ENCODE measurements at places on chromosomes 5 and 9. TPM values are rescaled to one million over a fixed set of nuclear protein-coding genes. Genes with fewer than 3 reads are reported as not detected.
A peak's percentile ranks its signal among the peaks of the same experiment; 100 is the strongest.

- DNase-seq = no peak
Measured at GRCh38 chr9:121830441-121831140, 179.2 kb downstream of the DAB2IP start.

DNA sequence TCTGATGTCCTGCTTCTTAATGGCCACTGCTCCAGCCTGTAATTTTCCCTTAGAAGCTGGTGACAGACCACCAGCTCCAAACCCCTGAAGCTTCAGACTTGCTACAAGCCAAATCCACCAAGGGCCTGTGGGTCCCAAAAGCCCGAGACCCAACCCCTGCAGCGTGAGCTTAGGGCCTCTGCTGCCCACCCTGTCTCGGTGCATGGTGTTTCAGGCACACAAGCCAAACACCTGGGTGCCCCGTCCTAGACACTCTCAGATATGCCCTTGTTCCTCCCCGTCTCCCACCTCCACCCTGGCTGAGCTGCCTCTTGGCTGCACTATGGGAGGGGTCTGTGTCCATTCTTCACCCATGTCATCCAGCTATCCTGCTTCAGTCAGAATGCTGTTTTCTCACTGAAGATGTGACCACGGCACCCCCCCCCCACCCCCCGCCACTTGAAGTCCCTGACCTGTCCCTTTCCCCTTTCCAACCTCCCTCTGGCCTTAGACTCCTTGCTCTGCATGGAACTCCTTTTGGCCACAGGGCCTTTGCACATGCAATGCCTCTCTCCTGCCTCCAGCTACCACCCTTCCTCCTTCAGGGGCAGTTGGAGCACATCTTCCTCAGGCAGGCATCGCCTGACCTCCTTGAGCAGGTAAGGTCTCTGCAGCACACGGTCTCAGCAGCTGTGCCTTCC, 55.8 kb downstream of the ZNF354C start:
- no peak for DNase-seq

The IL13 gene
- polyA plus RNA-seq = 0.06 TPM

The SLC28A3 gene
- not detected for polyA plus RNA-seq

DNA sequence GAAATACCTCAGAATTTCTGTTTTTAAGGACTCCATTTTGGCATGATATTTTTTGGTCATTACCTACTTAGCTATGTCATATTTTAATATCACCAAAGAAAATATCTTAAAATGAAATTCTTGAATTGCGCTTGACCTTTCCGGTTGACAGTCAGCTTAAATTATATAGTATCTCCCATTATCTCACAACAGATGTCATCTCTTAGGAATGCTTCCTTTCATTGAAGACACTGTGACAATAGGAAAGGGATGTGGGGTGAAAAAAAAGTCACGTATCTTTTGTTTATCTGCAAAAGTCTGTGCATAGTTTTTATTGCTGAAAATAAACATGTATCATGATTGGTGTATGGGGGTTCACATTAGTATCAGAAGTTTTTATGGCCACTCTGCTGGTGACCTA, 105.8 kb downstream of the INVS start:
- DNase-seq = no peak

GRCh38 chr9:91943478-91944470, 6.3 kb downstream of the ROR2 start:
- no peak for DNase-seq

DNA sequence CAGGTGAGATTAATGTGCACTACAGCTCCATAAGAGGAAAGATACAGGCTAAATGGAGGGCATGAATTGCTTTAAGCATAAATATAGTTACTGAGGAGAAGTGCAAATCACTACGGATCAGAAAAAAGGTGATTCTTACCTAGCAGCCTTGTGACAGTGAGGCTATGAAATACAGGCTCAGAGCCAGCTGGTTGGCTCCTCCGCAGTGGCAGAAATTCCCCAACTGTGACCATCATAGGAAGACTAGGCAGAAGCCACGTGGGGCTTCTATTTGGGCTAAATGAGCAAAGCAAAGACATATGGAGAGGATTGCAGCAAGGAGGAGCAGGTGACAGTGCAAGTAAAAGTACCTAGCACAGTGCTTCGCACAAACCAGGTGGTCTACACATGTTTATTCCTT, 40.5 kb downstream of the CDO1 start:
- no peak for DNase-seq

DNA sequence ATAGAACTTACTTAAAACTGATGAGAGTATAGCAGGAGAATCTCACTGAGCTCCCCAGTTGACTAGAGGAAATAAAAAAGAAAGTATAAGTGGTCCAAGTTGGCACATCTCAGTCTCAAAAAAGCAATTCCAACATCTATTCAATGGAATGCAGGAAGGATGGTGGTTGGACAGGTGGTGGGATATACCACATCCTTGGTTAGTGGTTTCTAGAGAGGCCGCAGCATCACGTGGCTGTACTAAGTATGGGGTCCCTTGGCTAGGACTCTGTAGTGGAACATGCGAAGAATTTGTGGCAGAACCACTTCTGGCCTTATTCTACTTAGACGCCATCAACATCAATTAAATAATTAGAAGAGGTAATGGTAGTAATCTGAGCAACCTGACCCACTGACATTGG, 232.4 kb downstream of the SAXO1 start:
- no peak for DNase-seq

The ADAMTS13 gene
- 1.8 TPM for polyA plus RNA-seq

The SOWAHA gene
- polyA plus RNA-seq = not detected

DNA sequence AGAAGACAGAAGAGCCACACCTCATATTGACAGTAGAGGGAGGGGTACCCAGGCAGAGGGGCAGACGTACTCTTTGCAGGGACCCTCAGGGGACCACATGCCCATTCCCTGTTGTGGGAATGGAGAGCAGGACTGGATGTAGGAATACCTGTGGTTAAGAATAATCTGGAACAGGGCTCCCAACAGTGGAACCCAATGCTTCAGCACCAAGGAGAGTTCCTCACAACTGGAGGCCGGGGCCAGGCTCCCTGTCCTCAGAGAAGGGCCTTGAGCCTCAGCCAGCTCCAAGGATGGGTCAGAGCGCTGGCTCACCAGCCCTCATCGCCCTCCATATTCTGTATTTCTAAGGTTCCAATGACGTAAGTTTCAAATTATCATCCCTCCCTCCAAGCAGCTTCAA, 7.4 kb upstream of the SHC3 start:
- DNase-seq = no peak

- DNase-seq = no peak
Measured at GRCh38 chr9:96490534-96491078, 40.6 kb downstream of the HABP4 start.

- DNase-seq = no peak
Measured at GRCh38 chr5:67366691-67367395, 170.2 kb upstream of the CD180 start.

DNA sequence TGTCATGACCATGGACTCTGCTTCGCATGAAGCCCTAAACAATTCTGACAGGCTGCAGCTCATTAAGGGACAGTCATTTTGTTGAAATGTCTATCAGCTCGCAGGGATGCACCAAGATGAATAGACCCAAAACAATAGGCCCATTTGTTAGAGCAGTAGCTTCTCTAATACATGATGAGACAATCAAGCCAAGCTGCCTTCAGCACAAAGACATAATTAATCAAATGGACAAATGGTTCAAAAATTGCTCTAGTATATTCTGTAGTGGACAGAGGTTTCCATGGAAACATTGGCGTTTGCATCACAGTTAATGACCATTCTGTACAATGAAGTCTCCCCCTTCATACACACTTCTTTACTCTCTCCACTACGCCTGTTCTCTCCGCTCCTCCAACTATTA, 274.6 kb downstream of the ANXA1 start:
- DNase-seq = no peak

The ADAMTSL1 gene
- 15.0 TPM for polyA plus RNA-seq

The SLC6A19 gene
- polyA plus RNA-seq = not detected

GRCh38 chr9:129449066-129449465, 171.8 kb downstream of the C9orf50 start:
- no peak for DNase-seq

DNA sequence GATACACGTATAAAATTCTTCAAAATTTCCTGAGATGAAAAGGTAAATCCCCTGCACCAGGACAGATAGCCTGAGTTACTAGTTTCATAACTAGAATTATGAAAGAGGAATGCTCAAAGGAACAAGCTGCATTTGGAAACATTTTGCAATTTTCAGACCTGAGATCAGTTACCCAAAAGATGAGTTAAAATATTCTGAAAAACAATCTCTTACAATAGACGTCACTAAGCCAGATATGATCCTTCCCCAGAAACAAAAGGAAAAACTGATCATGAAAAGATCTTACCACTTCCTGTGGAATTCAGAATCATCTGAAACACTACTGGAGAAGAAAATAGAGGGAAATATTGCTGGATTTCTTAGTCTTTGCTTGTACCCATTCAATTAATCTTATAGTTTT, 204.7 kb downstream of the ARRDC3 start:
- peak; percentile 29 for DNase-seq

The SLC46A2 gene
- polyA plus RNA-seq = not detected

The FREM1 gene
- polyA plus RNA-seq = 0.21 TPM

The FAM153A gene
- not detected for polyA plus RNA-seq
